ENCODE measurements at places on chromosomes 3 and 15.

DNA sequence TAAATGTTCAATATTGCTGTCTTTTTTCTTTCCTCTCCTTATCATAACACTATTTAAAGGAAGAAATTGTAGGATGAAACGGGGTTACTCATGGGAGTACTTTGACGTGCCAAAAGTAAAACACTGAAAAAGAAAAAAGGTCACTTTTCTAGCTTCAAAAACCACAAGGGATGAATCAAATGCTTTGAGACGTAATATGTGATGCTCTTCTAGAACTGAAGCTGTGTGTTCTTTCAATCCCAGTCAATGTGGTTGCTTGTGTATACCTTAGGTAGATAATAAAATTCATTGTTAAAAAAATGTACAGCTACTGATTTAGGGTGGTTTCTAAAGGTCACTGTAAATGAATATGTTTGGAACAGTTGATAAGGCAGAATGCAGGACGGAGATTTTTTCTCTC is 538.8 kb upstream of the ZNF717 start:
- no peak for DNase-seq

DNA sequence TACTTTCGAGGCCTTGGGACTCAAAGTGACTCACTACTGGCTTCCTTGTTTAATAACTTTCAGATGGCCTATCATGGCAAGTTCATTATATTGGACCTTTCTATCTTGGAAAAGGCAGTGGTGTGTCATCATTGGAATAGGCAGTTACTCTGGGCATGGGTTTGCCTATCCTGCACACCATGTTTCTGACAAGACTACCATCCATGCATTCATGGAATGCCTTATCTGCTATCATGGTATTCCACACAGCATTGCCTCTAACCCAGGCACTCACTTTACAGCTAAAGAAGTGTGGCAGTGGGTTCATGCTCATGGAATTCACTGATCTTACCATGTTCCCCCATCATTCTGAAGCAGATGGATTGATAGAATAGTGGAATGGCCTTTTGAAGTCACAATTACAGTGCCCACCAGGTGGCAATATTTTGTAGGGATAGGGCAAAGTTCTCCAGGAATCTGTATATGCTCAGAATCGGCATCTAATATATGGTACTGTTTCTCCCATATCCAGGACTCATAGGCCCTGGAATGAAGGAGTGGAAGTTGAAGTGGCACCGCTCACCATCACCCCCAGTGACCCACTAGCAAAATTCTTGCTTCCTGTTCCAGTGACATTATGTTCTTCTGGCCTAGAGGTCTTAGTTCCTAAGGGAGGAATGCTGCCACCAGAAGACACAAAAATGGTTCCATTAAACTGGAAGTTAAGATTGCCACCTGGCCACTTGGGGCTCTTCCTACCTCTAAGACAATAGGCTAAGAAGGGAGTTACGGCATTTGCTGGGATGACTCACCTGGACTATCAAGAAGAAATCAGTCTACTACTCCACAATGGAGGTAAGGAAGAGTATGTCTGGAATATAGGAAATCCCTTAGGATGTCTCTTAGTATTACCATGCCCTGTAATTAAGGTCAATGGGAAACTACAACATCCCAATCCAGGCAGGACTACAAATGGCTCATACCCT is 1161.4 kb downstream of the SI start:
- DNase-seq = no peak

GRCh38 chr3:170584585-170585007 is 1.3 kb downstream of the SLC7A14 start:
- peak; percentile 32 for DNase-seq

GRCh38 chr3:151552589-151552988 is 91.7 kb upstream of the IGSF10 start:
- DNase-seq = no peak

DNA sequence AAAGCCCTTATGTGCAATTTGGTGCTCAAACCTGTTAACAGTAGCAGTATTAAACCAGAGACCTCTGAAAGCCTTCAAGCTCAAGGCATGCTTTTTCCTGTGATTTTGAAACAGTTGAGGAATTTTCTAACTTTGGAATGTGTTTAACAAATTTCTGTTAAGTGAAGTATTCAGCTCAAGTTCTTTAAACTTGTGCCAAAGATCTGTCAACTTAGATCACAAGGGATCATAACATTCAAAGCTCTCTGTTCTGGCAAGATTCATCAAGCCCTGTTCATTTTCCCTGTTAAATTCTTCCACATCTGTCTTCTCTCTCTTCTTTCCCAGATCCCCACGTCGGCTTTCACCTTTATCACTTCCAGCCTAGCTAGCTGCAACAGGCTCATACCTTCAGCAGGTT is 28.8 kb upstream of the RYK start:
- no peak for DNase-seq

DNA sequence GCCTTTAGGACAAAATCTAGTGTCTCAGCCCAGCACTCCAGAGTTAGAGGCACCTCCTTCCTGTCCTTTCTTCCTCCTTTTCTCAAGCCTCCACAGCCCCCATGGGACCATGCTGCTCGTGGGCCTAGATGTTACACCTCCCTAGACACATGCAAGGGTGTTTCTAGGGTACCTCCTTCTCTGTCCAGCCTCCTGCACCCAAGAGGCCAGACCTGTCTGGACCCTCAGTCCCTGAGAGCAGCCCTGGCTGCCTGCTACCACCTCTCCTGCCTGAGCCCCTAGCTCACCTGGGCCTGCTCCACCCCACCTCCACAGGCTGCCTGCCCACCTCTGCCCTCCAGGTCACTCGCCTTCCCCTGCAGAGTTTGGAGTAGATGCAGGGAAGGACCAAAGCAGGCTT is 5.2 kb downstream of the LOXL1 start:
- no peak for DNase-seq

DNA sequence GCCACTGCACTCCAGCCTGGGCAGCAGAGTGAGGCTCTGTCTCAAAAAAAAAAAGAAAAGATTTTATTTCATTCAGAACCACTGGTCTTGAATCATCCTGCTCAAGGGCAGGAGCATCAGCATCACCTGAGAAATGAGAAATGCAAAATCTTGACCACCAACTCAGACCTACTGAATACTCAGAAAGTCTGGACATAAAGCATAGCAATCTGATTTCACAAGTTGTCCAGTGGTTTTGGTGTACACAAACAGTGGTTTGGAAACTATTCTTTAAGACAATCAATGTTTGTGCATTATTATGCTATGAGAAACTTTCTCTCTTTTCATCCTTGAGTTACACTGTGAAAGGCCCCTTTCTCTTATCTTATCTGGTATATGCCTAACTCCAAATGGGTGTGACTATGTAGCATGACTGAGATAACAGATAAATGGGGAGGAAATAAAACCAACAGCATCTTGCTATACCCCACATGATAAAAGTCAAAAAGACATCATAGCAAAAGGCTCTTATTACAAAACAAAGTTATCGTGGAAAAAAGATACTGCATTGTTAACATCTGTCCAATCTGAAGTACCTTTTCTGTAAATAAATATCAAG is 174.2 kb upstream of the STT3B start:
- DNase-seq = no peak
